ENCODE measurements at places on chromosomes 16 and 17.

- peak; percentile 97 for DNase-seq
These were observed 22.6 kb downstream of the NDE1 start for GRCh38 chr16:15672514-15673167.

GRCh38 chr16:84922351-84923120 lies 88.8 kb downstream of the ZDHHC7 start:
- peak; percentile 12 for DNase-seq

DNA sequence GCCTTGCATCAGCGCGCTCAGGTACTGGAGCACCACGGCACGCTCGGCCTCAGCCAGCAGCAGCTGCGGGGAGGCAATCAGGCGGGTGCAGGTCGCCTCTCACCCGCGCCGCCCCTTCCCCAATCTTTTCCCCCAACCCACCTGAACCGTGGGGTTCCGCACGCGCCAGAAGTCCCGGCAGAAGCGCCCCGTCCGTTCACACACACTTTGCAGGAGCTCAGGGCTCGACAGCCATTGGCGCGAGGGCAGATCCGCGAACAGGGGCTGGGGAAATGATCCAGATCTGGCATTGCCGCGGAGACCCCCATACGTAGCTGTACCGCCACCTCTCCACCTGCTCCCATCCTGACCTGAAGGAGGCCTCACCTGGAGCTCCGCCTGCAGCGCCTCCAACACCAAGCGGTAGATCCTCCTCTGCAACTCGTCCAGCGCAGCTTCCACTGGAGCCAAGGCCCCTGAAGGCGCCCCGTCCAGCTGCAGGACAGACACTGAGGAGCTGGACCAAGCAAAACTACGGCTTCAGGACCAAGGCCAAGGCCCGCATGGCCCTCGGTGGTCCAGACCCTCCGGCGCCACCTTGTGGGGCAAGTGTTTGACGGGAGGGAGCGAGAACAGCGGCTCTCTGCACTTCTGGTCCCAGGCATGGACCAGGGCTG lies 1.4 kb upstream of the MATCAP1 start:
- DNase-seq, result peak; percentile 89

GRCh38 chr16:30934827-30935557 lies 11.6 kb downstream of the FBXL19 start:
- peak; percentile 56 for DNase-seq

GRCh38 chr17:28828294-28829040 lies 14.1 kb downstream of the FAM222B start:
- peak; percentile 43 for DNase-seq

GRCh38 chr16:22075043-22075757 lies 17.1 kb upstream of the VWA3A start:
- DNase-seq, result peak; percentile 17

GRCh38 chr16:27639561-27640276 lies 89.8 kb downstream of the KATNIP start:
- DNase-seq, result peak; percentile 41

GRCh38 chr17:11031787-11032186 lies 193.9 kb upstream of the PIRT start:
- DNase-seq, result no peak

- no peak for DNase-seq
These were observed 151.1 kb upstream of the GSE1 start for GRCh38 chr16:85461814-85462713.

DNA sequence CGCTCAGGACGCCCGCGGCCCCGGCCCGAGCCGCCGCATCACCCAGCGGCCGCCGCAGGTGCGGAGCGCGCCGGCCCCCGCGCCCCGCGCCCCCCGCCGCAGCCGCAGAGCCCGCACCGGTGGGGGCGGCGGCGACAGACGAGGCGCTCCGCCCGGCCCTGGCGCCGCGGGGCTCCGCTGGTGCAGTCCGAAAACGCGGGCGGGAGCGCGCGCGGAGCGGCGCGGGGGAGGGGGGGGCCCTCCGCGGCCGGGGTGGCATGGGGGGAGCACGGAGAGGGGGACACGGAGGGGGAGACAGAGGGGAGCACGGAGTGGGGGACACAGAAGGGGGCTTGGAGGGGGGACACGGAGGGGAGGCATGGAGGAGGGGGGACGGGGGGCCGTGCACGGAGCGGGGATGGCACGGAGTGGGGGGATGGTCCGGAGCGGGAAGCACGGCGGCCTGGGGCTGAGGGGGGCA lies at the start of gene AATK:
Gene AATK, minus strand, starts transcription at position 189 of the 460 bp plus-strand sequence. CDS start 229 bp downstream, outside the sequence.
- DNase-seq, result no peak

DNA sequence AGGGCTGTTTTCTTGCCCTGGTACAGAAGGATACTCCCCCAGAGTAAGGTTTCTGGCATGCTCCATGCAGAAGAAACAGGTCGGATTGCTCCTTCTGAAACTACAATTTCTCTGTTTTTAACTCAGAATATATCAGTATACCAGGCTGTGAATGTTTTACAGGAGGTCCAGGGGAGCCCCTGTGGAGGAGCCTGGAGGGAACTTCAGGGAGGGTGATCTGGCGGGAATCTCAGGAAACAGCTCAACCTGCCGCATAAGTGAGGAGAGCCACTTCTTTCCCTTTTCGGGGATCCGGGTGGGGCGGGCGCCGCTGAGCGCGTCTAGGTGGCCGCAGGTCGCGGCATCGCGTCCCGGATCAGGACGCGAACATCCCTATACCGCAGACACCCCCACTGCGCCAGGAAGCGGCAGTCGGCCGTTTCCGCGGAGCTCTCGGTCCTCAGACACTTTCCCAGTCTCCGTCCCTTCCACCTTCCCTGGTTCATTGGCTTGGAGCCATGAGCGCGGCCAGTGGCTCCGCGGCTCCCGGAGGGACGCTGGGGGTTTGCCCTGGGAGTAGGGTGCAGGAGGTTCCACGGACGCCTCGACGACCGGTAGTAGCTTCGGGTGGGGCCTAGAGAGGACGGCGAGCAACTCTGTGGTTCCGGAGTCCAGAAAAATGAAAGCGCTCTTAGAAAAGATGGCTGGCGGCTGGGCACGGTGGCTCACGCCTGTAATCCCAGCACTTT lies 3.1 kb upstream of the ZNF764 start:
- no peak for DNase-seq

DNA sequence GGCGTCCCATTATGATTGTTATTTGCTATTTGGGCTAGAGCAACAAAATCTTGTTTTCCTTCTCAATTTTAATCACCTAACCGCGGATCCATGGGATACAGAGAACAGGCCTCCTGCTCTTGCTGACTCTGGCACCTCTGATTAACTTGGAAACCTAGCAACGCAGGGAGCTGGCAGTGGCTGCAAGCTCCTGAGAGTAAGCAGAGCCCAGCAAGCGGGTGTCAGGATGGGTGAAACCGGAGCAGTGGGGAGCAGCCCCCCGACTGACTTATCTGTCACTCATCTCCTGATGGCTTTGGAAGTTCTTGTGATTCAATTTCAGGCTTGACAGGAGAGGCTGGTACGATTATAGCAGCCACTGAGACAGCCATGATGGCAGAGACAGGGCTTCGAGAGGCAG lies 45.5 kb upstream of the CDC42EP4 start:
- DNase-seq, result no peak

- no peak for DNase-seq
These were observed 7.8 kb downstream of the NTN1 start for GRCh38 chr17:9028988-9029570.

- DNase-seq, result no peak
These were observed 45.9 kb upstream of the HS3ST3A1 start for GRCh38 chr17:13647543-13648021.

DNA sequence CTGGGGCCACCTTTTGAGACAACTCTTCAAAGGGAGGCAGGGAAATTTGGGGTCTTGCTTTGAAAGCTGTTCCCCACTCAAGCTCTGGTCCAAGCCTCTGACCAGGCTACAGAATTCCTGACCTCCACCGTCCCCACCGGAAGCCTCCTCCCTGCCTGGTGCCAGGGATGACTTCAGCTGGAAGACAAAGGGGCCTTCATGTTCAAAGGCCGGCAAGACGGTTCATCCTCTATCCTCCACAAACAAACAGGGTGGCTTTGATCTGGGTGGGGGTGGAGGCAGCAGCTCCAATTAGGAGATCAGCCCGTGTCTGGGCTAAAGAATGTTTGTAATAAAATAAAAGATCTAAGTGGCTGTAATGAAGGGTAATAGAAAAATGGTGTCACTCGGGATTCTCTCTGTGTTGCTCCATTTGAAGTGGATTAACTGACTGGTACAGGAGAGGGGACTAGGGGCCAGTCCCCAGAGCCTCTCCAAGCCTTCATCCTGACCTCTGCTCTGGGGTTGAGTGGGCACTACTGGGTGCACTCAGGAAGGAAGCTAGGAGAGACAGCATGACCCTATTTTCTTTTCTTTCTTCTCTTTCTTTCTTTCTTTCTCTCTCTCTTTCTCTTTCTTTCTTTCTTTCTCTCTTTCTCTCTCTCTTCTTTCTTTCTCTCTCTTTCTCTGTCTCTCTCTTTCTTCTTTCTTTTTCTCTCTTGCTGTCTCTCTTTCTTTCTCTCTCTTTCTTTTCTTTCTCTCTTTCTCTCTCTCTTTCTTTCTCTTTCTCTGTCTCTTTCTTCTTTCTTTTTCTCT lies 27.5 kb upstream of the NKD1 start:
- no peak for DNase-seq

DNA sequence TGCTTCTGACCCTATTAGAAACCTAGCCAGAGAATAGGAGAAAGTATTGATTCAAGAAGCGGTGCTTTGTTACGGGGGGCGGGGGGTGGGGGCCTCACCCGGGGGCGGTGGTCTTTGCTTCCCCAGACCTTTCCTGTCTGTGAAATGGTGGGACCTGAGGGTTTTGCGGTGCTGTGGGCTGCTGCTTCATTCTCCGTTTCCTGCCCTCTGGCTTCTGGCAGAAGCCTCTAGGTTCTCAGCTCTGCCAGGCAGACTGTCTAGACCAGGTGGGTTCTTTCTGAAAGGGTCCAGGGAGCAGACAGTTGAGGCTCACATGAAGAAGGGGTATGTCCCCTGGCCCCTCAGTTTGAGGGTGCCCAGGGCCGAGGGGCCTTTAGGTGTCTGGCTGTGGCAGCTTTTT lies 14.0 kb downstream of the GSE1 start:
- no peak for DNase-seq

- no peak for DNase-seq
These were observed 35.3 kb upstream of the MMP2 start for GRCh38 chr16:55443434-55444346.

DNA sequence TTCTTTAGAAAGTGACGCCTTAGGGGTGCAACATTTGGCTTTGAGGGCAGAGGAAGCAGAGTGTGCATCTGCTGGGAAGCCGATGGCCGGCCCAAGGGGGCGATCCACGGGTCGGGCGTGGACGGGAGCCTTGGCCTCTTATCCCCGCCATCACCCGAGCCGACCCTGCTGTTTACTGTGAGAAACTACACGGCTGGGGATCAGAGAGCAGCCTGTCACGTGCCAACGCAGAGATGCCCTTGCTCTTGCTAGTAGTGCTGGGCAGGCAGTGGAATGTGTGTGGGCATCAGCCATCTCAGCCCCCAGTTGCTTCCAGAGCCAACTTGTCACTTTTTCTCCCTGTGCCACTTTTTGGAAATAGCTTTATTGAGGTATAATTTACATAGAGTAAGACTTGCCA lies 26.7 kb upstream of the ITGB4 start:
- no peak for DNase-seq

DNA sequence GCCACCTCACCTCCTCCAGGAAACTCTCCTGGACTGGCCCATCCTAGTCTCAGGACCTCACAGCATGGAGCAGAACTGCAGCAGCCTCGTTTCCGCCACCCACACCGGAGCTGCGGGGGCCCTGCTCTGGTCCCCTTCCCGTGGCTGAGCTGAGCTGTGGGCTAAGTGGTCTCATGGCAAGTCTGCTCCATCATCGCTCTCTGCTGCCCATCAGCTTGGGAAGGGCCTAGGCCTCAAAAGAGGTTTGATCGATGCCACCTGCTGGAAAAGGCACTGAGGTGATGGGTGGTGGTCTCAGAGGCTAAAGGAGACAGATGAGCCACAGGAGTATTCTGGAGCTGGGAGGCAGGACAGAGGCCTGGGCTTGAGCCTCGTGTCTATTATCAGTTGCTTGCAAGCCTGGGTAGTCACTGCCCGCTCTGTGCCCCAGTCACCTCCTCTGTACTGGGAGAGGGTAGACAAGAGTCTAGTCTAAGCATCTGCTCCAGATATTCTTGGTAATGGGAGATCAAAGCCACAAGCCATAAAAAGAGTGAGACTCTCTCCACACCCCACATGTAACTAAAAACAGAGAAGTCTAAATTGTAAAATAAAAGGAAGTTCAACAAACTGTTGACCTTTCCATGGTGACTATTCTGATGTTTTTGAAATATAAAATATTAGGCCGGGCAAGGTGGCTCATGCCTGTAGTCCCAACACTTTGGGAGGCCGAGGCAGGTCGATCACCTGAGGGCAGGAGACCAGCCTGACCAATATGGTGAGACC lies 1.6 kb downstream of the ITGAE start:
- no peak for DNase-seq

- DNase-seq, result no peak
These were observed 567.4 kb upstream of the ZFHX3 start for GRCh38 chr16:73615071-73615940.

DNA sequence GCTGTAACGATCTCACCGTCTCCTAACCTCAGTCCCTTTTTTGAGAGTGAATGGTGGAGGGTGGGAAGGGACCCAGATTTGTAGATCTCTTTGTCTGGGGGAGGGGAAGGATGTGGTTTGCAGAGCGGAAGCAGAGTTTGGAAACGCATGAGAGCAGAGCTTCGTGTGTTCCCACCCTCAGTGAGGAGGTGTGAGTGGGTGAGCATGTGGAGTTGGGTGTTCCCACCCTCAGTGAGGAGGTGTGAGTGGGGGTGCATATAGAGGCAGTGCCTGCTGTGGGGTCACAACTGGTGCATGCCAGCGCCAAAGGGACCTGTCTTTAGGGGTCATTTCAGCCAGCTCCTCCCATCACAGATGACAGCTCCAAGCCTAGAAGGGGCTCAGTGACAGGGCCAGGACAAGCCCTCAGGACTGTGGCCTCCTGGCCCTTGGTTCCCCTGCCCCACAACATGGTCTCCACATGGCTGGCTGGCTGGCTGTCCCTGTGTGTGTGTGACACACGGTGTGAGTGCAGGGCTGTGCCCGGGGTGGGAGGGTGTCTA lies 1.8 kb upstream of the CISD3 start:
- DNase-seq, result no peak

GRCh38 chr16:16062023-16062937 lies 112.9 kb downstream of the ABCC1 start:
- no peak for DNase-seq

GRCh38 chr16:9056061-9056460 lies 35.4 kb upstream of the HAPSTR1 start:
- no peak for DNase-seq

GRCh38 chr17:30422171-30422570 lies 43.4 kb downstream of the CPD start:
- DNase-seq, result no peak

GRCh38 chr16:21164521-21165168 lies 6.2 kb downstream of the LDAF1 start:
- DNase-seq, result no peak

DNA sequence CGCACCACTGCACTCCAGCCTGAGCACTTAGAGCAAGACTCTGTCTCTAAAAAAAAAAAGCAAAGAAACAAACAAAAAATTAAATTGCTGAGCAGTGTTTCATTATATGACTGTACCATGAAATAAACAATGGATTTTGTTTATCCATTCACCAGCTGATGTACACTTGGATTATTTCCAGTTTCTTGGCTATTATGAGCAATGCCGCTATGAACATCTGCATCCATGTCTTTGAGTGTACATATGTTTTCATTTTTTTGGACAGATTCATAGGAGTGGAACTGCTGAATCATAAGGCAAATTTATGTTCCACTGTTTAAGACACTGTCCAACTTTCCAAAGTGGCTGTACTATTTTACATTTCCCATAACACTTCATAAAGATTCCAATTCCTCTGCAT lies 8.0 kb downstream of the RNF157 start:
- no peak for DNase-seq

GRCh38 chr16:12502676-12503075 lies 301.0 kb downstream of the CPPED1 start:
- no peak for DNase-seq

Measured in brain microvascular endothelial cell (primary cell).